ENCODE measurements at places on chromosomes 3 and 15.
A peak's percentile ranks its signal among the peaks of the same experiment; 100 is the strongest.

DNA sequence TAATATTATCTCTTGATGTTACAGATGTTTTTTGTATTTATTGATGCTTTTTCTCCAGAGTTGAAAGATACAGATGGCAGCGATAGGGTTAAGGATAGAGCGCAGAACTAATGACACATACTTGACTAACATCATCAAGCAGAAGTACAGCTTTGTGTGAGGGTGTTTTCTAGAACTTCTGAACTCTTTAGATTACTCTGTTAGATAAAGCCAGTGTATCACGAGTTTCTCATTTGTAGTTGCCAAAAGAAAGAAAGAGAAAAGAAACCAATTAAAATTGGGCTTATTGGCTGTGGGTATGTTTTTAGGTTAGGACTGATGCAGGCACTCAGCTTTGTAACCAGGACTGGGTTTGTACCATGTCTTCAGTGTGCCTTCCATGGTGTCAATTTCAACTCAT is 6.6 kb upstream of the GPR171 start:
- DNase-seq: no peak

DNA sequence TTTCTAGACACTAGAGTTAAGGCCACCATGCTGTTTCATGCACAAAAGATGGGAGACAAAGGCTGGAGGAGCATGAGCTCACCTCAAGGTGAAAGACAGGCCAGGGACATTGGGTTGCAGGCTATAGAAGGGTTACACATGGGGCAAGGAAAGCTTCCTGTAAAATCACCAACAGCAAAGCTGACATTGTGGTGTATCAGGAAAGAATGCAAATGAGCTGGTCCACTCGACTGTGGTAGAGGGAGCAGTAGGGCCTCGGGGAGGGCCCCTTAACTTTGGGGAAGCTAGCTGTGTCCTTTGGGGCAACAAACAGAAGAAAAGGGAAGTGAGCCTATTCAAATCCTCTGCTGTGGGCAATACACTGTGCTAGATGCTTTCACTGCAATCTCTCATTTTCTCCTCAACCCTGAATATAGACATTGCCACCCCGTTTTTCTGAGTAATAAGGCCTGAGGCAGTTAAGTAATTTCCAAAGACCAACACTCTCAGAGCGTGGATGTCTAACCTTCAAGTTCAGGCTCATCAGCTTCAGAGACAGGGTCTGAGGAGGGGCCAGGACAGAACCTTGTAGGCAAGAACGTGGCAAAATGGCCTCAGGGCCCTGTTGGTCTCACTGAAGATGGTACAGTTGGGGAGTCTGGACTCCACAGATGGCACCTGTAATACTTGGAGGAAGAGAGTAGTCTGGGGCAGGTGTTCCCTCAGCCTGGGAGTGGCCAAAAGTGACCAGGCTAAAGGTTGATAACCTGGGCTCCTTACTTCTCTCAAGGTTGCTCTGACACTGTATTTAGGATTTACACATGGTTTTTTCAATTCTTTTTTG is 24.1 kb downstream of the CX3CR1 start:
- DNase-seq: no peak

DNA sequence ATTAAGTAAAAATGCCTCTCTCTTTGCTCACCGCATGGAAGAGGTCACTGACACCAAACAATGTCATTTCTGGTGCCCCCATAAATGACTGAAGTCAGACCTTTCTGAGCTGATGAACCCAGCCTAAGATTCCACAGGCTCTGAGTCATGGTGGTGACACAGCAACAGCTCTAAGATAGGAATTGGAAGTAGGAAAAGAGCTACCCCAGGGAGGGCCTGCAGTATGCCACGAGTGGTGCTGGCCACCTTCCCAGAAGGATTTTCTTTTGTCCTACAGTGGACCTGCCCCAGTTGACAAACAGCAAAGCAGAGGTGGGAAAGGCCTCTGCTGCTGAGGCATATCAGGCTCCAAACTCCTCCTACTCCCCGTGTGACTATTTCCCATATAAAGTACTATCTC is 208.1 kb downstream of the MINAR1 start:
- DNase-seq: no peak

GRCh38 chr15:92102395-92102755 is 248.9 kb downstream of the SLCO3A1 start:
- no peak for DNase-seq

DNA sequence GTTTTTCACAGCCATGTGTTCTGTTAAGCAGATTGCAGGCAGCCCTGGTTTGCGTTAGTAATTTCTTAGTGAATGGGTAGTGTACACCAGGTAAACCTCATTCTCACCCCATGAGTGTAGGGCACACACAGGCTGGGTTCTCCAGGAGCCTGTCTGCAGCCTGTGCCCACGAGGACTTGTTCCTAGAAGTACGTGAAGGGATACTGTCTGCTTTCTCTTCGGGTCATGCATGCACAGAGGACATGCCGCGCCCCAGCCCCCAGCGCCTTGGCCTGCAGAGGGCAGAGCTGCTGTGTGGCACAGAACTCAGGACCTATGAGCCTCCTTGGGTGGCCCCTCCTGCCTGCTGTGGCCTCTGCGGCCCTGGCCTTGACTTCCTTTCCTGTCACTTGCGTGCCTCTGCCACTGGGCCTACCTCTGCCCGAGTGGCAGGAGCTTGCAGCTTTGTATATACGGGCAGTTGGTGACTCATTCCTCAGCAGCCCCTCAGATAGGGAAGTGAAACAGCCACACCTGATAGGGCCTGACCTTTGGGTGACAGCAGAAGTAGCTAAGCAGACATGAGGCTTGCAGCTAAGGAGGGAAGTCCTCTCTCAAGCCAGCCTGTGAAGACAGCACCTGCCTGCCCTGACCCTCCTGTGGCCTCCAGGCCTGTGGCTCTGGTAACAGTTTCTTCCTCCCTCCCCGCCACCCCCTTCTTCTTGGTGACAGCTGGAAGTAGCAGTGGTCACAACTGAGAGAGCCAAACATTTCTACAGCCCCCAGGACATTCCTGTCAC is 19.5 kb downstream of the PPCDC start:
- DNase-seq: peak; percentile 16

DNA sequence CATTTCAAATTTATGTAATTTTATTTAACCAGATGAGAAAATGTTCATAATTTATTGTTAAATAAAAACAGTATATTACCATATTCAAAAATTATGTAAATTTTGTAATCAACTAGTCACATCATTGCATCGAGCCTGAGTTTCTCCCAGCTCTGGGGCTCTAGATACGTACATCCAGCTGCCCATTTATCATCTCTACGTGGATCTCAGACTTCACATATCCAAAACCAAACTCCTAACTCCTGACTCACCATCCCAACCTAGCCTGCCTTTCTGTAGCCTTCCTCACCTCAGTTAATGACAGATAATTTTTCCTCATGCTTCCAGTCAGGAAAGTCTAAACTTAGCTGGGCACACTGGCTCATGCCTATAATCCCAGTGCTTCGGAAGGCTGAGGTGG is 194.8 kb downstream of the SSR3 start:
- DNase-seq: no peak

DNA sequence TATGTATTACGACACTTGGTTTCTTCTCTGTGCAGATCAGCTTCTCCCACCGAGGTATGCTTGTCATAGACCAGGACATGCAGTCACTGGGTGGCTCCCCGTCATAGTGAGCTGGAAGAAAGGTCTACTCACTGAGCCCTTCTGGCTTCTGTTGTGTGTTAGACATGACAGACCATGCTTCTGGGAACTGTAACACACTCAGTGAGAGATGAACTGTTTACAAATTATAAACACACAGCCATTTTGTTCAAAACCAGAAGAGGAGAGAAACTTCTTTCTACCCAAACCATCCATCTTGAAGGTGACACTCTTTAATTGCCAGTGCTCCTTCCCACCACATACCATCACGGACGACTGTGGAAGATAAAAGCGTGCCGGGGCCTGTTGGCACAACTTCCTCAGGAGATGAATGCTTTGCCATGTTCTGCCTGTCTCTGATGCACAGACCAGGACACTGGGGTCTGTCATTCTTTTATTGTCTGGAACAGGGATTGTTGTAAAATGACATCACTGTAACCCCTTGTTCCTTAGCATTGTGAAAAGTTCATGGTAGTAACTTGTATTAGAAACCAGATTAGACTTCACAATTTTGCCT is 214.3 kb downstream of the MCTP2 start:
- DNase-seq: no peak

GRCh38 chr15:62071711-62072308 is 5.0 kb downstream of the C2CD4A start:
- no peak for DNase-seq

DNA sequence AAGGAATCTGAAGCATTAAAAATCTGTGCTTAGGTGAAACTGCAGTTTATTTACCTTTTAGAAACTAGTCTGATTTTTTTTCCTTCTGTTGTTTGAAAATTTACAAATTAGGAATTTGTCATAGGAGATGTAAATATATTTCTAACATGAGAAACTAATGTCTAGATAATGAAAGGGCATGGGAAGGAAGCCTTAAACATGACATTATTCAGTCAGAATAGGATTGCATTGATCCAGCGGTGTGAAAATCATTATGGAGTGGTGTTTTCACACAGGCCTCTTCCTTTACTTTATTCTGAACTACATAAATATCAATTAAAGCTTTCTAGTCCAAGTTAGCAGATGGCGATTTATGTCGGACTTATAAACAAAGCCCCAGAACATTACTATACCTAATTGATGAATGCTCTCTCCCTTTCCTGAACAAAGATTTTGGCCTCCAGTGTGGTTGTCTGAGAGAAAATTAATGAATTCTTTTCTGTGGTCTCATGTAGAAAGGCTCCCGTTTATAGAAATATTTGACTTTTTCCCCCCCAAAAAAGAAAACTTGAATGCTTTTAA is 37.9 kb downstream of the FNDC3B start:
- no peak for DNase-seq

GRCh38 chr3:50135964-50136363 is 19.2 kb upstream of the SEMA3F start:
- DNase-seq: no peak

DNA sequence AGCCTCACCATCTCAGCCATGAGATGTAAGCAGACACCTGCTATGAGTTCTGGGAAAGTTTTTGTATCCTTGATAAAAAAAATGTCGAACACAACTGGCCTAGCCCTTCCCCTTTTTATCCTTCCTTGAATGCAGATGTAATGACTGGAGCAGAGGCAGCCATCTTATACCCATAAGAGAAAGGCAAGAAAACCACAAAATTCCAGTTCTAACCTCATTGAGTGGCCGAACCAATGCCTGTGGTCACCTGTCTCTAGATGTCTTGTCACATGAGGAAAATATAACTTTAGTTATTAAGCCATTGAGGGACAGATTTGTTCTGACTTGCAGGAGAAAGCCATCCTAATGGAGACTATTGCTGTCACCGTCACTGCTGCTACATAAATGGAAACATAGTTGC is 80.4 kb upstream of the SLC6A6 start:
- no peak for DNase-seq

GRCh38 chr3:48518069-48518468 is 14.1 kb upstream of the SHISA5 start:
- DNase-seq: no peak

GRCh38 chr3:123119802-123120201 is 53.0 kb downstream of the PDIA5 start:
- DNase-seq: no peak

- DNase-seq: no peak
Measured at GRCh38 chr3:99562138-99562537, 76.3 kb upstream of the COL8A1 start.

DNA sequence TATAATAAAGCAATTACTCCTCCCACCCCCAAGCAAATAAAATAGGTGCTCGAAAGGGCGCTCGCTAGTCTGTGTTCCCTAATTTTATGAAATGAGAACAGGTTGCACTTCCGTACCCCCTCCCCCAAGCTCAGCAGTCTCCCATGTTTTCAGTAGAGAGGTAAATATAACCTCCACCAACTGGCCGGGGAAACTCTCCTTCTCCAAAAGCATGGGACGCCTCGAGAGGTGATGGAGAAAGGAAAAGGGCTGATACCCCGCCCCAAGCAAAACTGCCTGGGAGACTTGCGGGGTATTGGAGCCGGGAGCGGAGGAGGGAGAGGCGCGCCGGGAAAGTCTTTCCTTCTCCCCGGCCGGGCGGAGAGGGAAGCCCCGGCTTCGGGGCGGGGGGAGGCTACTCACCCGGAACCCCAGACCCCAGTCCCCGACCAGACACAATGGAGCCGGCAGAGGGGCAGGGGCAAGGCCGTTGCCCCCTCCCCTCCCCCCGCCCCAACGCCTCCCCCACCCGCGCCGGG is 605 bp downstream of the DCUN1D1 start:
- DNase-seq: no peak

DNA sequence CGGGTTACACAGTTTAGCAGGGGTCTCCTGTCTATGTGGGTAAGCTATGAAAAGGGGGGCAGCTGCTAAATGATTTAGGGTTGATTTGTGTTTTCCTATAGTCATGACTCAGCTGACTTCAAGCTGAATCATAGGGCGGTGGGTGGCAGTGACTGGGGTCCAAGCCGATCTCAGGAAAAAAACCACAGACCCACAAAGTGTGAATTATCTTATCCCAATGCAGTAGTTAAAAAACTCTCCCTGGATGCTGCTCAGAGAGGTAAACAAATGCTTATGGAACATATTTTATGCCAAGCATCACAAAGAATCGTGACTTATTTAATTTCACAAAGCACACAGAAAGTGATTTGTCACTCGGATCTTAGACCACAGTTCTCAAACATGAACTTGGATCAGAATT is 18.4 kb upstream of the TOPAZ1 start:
- no peak for DNase-seq

DNA sequence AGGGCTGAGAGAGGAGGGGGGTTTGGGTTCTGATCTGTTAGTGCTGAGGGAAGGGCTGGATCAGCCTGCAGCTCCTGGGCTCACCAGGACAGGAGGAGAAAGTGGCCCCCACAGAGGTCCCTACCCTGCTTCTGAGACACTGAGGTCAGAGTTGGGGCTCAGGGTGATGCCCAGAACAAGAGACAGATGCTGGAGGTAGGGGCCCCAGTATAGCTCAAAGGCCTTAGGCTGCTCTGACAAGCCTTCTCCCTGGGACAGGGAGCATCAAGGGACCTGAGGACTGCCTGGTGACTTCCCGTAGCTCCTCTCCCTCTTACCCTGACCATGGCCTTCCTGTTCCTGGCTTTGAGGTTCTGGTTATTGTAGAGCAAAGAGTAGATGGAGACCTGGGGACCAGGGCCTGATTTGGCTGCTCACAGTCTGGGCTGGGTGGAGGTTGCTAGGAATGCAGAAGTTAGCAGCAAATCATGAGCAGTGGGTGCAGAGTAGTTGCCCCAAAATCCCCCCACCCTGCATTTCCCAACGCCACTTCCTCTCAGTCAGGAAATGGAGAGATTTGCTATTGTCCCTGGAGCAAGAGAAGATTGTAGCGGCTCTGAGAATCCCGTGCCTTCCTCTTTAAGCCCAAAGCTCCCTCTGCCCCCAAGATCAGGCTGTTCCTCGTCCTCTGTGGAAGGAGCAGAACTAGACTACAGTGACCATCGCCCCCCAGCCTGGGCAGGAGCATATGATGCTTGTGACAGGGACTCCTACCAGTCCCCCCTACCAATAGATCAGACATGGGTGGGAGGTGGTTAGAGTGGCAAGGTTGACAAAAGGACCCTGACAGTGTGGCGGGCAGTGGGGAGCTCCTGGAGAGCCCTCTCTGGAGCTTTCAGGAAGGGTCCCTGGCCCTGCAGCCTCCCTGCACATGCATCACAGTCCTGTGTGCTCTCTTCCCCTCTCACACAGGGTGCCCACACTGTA is 47.4 kb upstream of the SEC22A start:
- no peak for DNase-seq

Measured in stimulated activated CD4-positive, alpha-beta T cell treated with anti-CD3 and anti-CD28 coated beads, Interleukin-15, amount 100 ng/mL, for 1 hour (primary cell).